DMS 273 treated with DMSO at 0.1 percent for 48 hours (cell line): ENCODE measurements at places on chromosomes 2 and 18.
A peak's percentile ranks its signal among the peaks of the same experiment; 100 is the strongest.

DNA sequence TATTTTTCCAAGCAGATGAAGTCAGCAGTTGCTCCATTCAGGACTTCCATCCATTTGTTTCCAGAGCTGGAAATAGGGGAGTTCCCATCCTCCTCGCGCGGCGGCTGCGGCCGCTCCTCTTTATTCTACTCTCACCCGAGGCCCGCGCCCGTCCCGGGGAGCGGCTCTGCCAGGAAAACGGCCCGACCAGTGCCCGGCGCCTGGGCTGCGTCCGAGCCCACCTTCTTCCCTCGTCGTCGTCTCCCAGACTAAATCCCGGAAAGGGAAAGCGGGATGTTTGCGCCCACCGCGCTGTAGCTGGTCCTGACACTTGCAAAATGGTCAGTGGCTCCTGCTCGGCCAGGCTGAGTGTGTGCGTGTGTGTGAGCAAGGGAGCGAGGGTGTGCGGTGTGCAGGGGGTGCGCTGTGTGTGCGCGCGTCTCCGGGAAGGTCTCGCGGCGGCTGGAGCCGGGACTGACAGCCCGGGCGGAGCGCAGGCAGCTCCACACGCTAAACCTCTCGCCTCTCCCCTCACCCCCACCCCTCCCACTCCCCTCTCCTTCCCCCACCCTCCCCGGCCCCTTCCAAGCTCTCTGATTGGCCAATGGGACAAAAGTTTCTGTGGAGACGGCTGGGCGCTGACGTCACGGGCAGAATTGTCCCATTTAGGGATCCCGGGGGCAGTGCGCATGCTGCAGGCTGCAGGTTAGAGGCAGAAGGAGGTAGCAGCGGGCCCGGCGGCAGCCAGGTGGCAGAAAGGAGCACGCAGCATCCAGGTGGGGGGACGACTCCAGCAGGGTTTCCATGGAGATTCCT, at the start of gene NOL4:
NOL4 (minus strand) TSS at position 491 of the 795 bp plus-strand sequence. CDS start 1,660 bp downstream, outside the sequence.
- peak; percentile 17 for DNase-seq

- DNase-seq, result no peak
These were observed 63.0 kb downstream of the TANK start for GRCh38 chr2:161223139-161223732.

- DNase-seq, result no peak
These were observed 101.9 kb downstream of the CDH20 start for GRCh38 chr18:61435064-61435652.

- no peak for DNase-seq
These were observed 273.6 kb downstream of the SETBP1 start for GRCh38 chr18:44954257-44954656.

GRCh38 chr18:25353080-25353479, 1.1 kb upstream of the ZNF521 start:
- no peak for DNase-seq

GRCh38 chr2:10514273-10514672, 66.1 kb upstream of the ODC1 start:
- no peak for DNase-seq

- DNase-seq, result no peak
These were observed 232.7 kb upstream of the MAP2 start for GRCh38 chr2:209191139-209191538.
